ENCODE measurements at places on chromosomes 6 and 20.

- no peak for DNase-seq
Observed at GRCh38 chr6:34506718-34507117, 40.8 kb downstream of the PACSIN1 start.

DNA sequence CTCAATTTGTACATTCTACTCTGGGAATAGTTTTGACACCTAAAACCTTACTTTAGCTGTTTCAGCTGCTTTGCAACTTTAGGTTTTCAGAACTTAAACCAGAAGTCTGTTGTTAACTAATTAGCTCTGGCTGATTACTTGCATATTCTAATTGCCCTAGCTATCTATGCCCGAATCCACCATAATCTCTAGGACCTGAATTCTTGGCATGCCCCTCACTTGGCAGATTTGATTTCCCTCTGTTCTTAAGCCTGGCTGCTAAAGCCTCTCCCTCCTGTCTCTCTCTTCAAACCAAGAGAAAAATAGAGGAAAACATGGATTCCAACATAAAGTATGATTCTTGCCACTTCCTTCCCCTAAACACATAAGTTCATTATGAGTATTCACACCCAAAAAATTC, 35.0 kb upstream of the LIN28B start:
- DNase-seq, result no peak

DNA sequence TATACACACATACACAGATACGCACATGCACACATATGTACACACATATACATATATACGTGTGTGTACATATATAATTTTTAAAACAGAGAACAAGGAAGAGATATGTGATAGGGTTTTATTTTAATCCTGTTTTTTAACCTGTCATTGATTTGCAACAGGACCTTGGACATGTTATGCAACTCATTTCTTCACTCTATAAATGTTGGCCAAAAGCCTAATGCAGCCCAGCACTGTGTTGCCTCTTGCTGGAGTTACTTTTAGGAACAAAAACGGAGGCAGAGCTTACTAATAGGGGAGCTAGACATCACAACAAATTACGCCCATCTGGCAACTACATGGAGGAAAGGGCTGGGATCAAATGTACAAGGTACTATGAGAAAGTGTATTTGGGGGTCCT, 179.9 kb upstream of the TAB2 start:
- no peak for DNase-seq

GRCh38 chr20:25125636-25126035, 43.7 kb upstream of the VSX1 start:
- no peak for DNase-seq

- DNase-seq, result no peak
Observed at GRCh38 chr6:49541210-49541724, 9.2 kb upstream of the C6orf141 start.

DNA sequence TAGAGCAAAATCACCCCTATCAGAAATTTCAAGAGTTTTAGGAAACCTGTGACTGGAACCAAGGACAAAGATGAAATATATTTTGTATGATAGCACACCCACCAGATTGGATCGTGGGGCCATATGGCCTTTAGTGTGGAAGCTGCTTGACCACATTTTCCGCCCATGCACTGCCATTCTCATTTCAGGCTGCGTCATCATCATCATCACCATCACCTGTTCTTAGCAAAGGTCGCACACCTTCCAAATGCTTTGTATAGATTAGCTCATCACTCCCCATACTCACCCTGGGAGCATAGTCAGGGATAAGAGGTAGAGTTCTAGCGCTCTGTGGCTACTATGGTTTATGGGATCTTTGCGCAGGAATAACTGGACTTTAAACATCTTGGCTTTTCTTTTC, 185.7 kb downstream of the MTHFD1L start:
- no peak for DNase-seq

DNA sequence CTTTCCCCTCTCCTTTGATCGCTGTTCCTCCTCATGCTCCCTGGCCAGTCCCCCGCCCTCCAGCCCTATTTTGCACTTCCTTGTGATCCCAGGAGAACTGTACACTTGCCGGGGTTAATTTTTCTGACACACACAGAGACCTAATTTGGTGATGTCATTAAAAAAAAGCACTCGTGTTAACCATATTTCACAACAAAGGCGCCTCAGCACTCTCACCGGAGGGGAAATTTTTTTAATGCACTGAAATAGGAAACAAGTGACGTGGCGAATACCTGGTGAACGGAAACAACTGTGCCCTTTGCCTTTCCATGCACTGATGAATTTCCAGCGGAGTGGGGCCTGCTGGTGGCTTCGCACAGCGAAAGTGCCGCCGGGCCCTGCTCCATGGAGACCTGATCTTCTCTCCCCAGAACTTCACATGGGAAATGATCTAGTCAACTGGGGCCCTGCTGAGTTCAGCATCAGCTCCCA, 53.9 kb upstream of the TAGAP start:
- DNase-seq, result peak; percentile 53

- no peak for DNase-seq
Observed at GRCh38 chr6:16639684-16640480, 121.4 kb downstream of the ATXN1 start.

DNA sequence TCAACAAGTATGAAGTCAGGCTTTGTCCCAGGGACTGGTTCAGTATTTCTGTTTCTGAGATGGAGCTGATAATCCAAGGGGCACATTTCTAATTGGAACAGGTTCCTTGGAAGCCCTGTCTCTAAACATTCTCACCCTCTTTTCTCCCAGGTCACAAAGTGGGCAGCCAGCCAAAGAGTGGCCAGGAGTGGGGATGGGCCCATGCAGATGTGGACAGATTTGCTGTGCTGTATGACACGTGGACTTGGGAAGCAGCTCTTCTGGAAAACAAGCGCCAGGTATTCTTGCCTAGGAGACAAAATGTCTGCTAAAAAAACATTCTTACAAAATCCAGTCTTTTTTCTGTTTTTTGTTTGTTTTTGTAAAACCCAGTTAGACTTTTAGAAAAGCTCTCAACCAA, 140.2 kb downstream of the CD164 start:
- no peak for DNase-seq

GRCh38 chr20:43726811-43727338, at the start of gene GTSF1L:
Gene GTSF1L, minus strand, starts transcription at chr20:43727002. Its CDS starts 308 bp downstream, at chr20:43726694.
- DNase-seq, result no peak

GRCh38 chr20:23060629-23061028, 11.2 kb upstream of the THBD start:
- DNase-seq, result no peak

DNA sequence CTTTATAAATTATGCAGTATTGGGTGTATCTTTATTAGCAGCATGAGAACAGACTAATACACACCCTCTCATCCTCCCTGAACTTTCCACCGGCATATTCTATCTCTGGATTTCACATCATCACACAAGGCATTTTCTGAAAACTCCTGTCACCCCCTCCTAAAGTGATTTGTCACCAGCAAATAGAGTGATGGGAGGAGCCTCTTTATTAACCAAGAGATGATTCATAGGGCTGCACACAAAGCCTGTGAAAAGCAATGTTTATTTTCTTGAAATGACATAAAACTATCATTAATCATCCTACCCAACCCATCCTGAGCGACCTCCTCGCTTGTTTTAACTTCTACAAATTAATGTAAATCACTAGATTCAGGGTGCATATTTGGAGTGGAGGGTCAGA, 394.7 kb upstream of the SULF2 start:
- no peak for DNase-seq

GRCh38 chr20:24820345-24820744, 128.7 kb upstream of the CST7 start:
- DNase-seq, result no peak

Measured in stimulated activated CD4-positive, alpha-beta T cell treated with anti-CD3 and anti-CD28 coated beads, TNF-alpha, amount 100 ng/mL, for 48 hours (primary cell).